ENCODE measurements at places on chromosomes 6 and 20.

DNA sequence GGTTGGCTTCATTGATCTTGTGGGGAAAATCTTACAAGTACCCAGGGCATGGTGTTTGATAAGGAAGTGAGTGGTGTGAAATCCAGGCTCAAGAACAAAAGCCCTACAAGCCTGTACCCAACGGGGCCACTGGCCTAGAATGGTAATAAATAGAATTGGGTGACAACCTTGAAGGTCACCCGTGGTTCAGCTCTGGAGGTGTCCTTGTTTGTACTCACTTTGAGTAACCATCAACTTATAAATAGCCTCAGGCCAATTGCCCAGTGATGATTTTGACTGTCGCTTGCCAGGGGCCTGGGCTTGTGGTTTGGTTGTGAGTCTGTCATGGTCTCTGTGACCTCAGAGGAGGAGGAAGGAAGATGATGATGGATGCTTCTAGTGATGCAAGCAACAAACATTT lies 87.8 kb downstream of the PHACTR3 start:
- no peak for DNase-seq

DNA sequence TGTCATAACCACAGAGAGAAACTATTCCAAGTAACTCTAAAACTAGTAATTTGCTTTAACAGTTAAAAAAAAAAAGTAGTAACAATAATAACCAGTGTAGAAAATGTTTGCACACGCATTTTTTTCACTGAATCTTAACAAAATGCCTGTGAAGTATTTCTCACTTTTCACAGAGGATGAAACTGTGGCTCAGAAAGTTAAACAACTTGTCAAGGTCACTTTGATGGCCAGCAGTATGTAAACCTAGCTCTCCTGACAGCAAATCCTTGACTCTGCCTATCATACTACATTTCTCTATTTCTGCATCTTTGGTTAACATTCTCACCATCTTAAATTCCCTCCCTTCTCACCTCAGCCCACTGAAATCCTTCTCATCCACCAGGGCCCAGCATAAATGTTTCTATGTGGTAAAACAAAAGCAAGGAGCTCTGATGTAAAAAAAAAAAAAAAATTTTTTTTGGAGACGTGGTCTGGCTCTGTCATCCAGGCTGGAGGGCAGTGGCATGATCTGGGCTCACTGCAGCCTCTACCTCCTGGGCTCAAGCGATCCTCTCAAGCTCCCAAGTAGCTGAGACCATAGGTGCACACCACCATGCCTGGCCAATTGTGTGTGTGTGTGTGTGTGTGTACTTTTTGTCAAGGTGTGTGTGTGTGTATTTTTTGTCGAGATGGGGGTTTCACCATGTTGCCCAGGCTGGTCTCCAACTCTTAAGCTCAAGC lies 26.1 kb upstream of the ZC3H12D start:
- DNase-seq, result no peak

- no peak for DNase-seq
These were observed 137.6 kb downstream of the RNGTT start for GRCh38 chr6:88825856-88826255.

- DNase-seq, result no peak
These were observed 6.7 kb upstream of the KHDC1L start for GRCh38 chr6:73231986-73232391.

DNA sequence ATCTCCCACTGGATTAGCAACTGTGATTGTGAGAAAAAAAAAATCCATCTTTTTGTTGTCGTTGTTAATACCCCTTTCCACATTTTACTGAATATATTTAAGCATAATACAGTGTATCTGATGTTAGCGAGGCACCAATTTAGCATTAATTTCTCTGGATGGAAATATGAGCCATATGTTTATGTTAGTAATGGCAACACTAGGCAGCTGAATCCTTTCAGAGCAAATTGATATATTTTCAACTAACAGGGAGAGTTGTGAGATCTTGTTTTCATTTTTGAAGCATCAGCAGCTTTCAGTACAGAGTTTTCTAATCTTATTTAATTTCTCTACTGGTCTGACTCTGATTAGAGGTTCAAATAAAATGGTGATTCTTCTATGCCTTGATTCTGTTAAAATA lies 84.8 kb upstream of the HDAC2 start:
- DNase-seq, result no peak

DNA sequence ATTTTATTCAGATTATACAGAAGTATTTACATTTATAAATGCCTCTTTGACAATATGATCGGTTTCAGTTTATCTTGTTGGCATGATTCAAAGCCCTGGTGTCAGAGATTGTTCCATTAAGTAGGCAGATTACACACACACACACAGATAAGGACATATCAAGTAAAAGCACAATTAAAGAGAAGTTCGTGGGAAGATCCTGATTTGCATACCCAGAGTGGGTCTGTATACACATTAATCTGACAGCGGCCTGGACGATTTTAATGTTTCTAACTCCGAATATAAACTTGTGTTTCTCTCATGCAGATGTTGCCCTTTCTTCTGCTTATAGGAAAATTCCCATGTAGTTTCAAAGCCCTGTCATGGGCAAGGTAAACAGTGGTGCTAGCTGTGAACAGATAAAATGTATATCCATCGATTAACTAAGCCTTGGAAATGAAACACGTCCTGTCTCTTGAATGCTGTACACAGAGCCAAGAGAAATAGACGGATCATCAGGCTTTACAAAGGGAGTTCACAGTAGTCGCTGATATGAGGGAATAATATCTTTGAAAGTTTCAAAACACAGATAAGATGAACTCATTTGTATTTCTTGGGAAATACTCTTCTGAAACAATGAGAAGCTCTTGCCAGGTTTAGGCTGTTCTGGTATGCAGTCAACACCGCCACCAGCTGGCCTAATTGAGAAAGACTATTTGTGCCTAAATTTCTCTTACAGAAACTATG lies 108.2 kb upstream of the GMDS start:
- DNase-seq, result peak; percentile 56

DNA sequence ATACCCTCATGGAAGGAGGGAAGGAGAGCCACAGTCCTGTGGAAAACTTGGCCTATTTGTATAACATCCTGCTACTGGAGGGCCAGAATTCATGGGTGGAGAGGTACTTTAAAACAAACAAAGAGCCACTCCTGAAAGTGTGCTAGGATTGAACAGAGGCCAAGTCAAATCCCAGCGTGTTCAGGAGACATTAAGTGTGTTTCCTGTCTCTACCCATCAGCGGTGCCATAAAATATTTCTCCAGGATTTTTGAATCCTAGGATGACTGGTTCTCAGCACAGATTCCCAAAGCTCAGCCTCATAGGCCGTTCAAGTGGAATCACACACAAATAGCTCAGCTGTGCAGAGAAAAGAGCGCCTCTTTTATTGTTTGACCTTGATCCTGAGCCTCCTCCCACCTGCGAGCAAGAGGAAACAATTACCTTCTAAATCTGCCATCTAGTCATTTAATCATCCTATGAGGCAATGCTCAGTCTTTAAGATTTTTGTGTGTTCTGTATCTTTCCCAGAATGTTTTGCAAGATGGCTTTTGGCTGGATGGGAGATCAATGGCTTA lies 31.8 kb upstream of the RALGAPA2 start:
- DNase-seq, result no peak

DNA sequence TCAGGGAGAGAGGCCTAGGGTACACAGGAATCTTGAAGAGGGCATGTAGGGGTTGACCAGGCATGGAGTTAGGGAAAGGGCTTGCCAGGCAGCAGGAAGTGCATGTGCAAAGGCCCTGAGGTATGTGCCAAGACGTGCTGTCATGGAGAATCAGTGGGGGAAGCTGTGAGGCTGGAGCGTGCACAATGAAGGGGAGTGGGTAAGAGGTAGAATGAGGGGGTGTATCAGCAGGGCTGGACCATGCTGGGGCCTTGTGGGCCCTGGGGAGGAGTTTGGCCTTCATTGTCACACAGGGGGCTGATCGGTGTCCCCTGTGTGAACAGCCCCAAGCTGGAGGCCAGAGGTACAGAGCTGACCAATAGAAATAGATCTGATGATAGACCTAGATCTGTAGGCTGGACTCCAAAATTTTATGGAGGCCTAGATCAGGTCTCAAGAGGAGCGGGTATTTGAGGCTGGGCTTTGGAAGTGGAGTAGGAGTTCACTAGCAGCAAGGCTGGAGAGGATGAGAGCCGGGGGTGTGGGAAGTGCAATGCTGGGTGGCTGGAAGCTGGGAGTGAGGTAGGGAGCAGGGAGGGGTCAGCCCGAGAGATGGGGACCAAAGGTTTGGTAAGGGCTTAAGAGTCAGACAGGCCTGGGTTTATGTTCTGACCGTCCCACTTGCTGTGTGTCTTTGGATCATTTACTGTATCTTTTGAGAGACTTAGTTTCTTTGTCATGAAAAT lies 3.0 kb downstream of the SRC start:
- DNase-seq, result no peak

GRCh38 chr6:143262859-143263258 lies 187.6 kb downstream of the ADAT2 start:
- no peak for DNase-seq

GRCh38 chr6:22306741-22307466 lies 10.1 kb upstream of the PRL start:
- DNase-seq, result no peak

DNA sequence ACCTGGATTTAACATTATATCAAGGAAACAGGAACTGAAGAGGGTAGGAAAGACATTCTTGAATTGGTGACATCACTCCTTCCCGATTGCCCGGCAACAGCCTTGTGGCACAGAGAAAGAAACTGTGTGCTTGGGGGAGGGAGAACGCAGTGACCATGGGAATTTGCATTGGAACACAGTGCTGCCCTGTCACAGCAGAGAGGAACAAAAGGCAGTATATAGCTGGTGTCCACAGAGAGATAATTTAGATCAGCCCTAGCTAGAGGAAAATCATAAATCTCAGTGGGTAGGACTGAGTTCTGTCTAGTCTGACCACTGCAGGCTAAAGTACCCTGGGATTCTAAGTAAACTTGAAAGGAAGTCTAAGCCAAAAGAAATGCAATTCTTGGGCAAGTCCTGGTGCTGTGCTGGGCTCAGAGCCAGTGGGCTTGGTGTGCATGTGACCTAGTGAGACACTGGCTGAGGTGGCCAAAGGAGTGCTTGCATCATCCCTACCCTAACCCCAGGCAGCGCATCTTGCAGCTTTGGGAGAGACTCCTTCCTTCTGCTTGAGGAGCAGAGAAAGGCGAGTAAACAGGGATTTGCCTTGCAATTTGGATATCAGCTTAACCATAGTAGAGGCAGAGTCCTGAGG lies 697.6 kb downstream of the HACE1 start:
- no peak for DNase-seq

DNA sequence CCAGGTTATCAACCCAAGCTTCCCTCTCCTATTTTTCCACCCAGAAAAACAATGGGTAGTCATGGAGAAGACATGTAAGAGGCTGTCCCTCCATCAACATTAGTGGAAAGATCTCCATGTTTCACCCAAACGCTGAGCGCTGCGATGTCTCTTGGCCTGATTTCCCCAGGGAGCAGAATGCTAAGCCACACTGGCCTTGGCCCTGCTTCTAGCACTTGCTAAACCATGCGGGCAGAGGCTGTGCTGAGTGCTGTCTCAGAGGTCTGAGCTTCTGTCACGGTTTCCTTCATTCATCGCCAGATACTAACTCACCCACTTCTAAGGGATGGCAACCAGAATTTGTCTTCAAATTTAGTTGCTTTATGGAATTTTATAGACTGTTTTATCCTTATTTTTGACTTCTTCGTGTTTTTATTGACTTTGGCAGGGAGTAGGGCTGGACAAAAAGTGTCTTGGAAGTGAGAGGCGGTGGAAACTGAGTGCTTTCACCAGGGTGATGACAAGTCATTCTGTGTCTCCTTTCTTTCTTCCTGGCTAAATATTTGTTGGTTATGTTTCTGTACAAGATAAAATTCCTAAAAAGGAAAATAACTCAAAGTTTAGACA lies 181.4 kb upstream of the UST start:
- no peak for DNase-seq

GRCh38 chr6:143087856-143088255 lies 27.2 kb downstream of the AIG1 start:
- DNase-seq, result no peak

- no peak for DNase-seq
These were observed 29.7 kb downstream of the CHMP4B start for GRCh38 chr20:33840759-33841435.

DNA sequence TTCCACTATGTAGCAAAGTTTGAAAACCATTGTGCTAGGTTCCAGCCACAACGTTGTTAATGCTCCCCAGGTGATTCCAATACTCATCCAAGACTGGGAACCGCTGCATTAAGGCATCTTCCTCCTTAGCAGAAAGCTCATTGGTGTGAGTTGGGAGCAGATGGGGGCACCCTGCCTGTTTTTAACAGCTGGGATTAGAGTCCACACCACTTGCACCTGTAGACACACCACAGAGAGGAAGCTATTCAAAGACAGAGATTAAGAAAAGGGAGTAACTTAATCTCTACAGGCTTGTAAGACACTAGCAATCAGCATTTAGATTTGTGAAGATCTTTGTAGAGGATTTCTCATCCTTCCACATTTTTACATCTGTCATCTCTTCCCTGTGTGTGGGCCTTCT lies 333.9 kb upstream of the SOX4 start:
- DNase-seq, result no peak

DNA sequence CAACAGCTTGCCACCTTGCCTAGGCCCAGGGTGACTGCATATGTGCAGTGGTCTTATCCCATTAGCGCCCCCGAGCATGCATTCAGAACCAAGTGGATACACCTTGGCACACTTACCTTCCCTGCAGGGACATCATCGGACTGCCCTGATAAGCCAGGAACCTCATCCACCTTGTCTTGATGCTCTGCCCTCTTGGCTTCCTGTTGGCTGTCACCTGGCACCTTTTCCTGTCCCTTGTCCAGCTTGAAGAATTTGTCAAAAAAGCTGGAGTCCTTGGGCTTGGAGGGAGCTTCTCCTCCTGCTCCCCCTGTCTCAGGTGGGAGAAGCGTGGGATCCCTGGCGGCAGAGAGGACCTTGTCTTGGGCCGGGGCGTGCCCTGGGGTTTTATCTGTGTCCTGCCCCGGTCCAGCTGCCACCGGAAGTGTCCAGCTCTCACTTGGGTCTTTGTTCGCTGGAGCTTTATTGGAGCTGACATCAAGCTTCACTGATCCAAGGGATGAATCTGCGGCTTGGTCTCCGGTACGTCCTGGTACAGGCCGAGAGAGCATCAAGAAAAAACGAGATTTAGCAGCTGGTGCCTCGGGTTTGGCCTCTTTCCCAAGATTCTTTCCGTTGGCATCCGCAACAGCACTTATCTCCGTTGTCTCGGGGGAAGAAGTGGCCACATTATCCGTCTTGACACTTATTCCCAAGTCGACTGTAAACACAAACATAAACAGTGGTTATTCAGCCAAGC lies 42.0 kb downstream of the BCAS1 start:
- DNase-seq, result peak; percentile 35

- DNase-seq, result no peak
These were observed 39.3 kb downstream of the SLC2A4RG start for GRCh38 chr20:63778857-63779256.

- no peak for DNase-seq
These were observed 908.5 kb upstream of the MANEA start for GRCh38 chr6:94668876-94669275.

- no peak for DNase-seq
These were observed 32.4 kb downstream of the NQO2 start for GRCh38 chr6:3031857-3032640.
